ENCODE measurements at places on chromosomes 12 and 14.

- H3K4me3 ChIP-seq = no peak overlapping the region
- no peaks in the 10 kb centered on the region for H3K36me3 ChIP-seq
- no peaks in the 10 kb centered on the region for H3K27me3 ChIP-seq
- no peaks in the 10 kb centered on the region for H3K4me1 ChIP-seq
- H3K27ac ChIP-seq = no peak overlapping the region
These were observed 13.1 kb downstream of the KRT71 start for GRCh38 chr12:52539821-52540173.

- no peaks in the 10 kb centered on the region for H3K36me3 ChIP-seq
- H3K27ac ChIP-seq = no peak overlapping the region
- H3K4me3 ChIP-seq = no peak overlapping the region
- H3K27me3 ChIP-seq = no peaks in the 10 kb centered on the region
- no peaks in the 10 kb centered on the region for H3K4me1 ChIP-seq
- no peak for DNase-seq
These were observed 126.1 kb downstream of the PELI2 start for GRCh38 chr14:56244138-56244789.

DNA sequence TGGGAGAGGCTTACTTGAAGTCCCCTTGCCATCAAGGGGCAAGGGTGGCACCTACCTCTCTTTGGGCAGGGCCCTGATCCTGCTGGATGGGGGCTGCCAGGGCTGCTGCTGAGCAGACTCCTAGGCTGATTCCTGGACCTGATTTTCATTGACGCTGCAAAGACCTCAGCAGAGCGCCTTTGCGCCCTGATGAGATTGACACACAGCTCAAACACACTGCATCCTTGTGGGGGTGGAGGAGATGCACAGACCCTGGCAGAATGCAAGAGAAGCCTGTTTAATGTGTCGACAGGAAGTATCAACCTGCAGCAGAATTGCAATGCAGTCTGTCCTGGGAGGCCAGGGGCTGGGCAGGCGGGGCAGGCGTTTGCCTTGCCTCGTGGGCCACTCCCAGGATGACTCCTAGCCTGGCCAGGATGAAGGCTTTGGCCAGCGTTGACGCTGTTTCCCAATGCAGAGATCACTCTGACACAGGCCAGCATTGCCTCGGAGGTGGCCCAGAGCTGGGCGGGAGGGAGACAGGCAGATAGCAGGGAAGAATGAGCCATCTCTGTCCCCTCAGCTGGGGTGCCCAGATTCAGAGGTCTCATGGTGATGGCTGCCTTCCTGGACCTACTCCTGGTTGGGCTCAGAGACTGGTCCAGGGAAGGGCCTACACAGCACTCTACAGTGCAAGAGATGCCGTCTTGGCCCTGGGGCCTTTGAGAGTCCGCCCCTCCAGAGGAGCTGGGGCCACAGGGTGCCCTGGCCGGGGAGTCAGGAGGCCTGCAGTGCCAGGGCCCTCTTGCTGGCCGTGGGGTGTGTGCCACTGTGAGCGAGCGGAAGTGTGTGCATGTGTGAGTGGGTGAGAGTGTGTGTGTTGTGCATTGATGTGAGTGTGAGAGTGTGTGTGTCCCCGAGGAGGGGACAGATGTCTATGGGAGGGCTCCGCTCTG is 108.3 kb downstream of the KIF26A start:
- no peaks in the 10 kb centered on the region for H3K27me3 ChIP-seq
- no peak for DNase-seq
- no peaks in the 10 kb centered on the region for H3K4me1 ChIP-seq
- H3K36me3 ChIP-seq = no peaks in the 10 kb centered on the region
- H3K27ac ChIP-seq = no peak overlapping the region

DNA sequence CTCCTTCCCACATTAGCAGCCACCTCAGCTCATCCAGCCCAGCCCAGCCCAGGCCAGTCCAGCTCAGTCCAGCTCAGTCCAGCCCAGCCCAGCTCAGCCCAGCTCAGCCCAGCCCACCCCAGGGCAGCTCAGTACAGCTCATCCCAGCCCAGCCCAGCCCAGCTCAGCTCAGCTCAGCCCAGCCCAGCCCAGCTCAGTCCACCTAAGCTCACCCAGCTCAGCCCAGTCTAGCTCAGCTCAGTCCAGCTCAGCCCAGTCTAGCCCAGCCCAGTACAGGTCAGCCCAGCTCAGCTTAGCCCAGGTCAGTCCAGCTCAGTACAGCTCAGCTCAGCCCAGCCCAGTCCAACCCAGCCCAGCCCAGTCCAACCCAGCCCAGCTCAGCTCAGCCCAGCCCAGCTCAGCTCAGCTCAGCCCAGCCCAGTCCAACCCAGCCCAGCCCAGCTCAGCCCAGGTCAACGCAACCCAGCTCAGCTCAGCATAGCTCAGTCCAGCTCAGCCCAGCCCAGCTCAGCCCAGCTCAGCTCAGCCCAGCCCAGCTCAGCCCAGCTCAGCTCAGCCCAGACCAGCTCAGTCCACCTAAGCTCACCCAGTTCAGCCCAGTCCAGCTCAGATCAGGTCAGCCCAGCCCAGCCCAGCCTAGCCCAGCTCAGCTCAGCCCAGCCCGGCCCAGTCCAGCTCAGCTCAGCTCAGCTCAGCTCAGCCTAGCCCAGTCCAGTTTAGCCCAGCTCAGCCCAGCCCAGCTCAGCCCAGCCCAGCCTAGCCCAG is 63.0 kb downstream of the TMEM121 start:
- H3K27ac ChIP-seq = no peak overlapping the region
- no peak for DNase-seq
- H3K4me1 ChIP-seq = no peaks in the 10 kb centered on the region
- no peaks in the 10 kb centered on the region for H3K36me3 ChIP-seq

GRCh38 chr12:66139328-66139727 is 8.8 kb upstream of the LLPH start:
- H3K4me1 ChIP-seq = peaks cover 2% of the 10 kb centered on the region
- no peaks in the 10 kb centered on the region for H3K27me3 ChIP-seq
- peaks cover 32% of the 10 kb centered on the region for H3K36me3 ChIP-seq
- no peak for DNase-seq
